Activated naive CD4-positive, alpha-beta T cell treated with anti-CD3 and anti-CD28 coated beads, Interleukin-2, amount 10 ng/mL, durations not matched to agents 7 days and 5 days (primary cell): ENCODE measurements at places on chromosomes 1 and 21.
A peak's percentile ranks its signal among the peaks of the same experiment; 100 is the strongest.

- peaks cover 21% of the 10 kb centered on the region for H3K36me3 ChIP-seq
- H3K27ac ChIP-seq = no peak overlapping the region
- H3K4me1 ChIP-seq = no peaks in the 10 kb centered on the region
- H3K4me3 ChIP-seq = no peak overlapping the region
These were observed 105.3 kb downstream of the ADARB1 start for GRCh38 chr21:45179568-45180245.

DNA sequence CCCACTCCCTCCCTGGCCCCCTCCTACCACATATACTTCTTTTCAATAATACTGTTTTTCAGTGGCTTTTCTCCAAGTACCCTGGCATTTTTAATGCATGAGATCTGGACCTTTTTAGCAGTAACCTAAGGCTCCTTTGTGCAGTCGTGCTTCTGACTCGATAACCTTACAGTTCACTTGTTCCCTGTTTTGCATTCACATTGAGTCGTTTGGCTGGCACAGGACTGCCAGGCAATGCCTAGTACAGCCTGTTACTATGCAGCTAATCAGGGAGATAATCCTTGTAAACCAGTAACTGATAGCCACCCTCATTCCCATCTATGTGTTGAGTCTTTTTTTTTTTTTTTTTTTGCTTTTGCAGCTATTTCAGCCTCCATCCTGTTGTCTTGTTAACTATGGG is 3.7 kb downstream of the ATP1B1 start:
- H3K27ac ChIP-seq = no peak overlapping the region
- H3K27me3 ChIP-seq = peaks cover 28% of the 10 kb centered on the region
- H3K36me3 ChIP-seq = peaks cover 4% of the 10 kb centered on the region
- DNase-seq = no peak
- H3K4me1 ChIP-seq = peaks cover 32% of the 10 kb centered on the region

DNA sequence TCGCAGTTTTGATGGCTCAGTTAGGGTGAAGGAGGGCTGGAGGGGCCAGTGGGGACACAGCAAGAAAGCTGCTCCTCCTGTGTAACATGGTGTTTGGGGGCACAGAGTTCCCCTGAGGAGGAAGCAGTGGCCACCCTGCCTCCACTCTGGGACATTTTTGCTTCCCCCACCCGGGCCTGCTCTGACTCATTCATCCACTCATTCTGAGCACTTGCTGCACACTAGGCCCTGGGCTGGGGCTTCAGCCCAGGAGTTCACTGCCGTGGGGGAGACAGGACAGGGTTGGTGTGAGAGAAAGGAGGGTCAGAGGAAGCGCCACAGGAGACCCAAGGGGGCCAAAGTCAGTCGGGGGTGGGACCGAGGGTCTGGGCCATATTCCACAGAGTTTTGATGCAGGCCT is 41.4 kb upstream of the ACOT11 start:
- H3K36me3 ChIP-seq = no peaks in the 10 kb centered on the region
- no peak for DNase-seq
- H3K4me3 ChIP-seq = no peak overlapping the region

- DNase-seq = no peak
- H3K36me3 ChIP-seq = no peaks in the 10 kb centered on the region
- peaks cover 59% of the 10 kb centered on the region for H3K27me3 ChIP-seq
- no peak overlapping the region for H3K4me3 ChIP-seq
- peaks cover 22% of the 10 kb centered on the region for H3K4me1 ChIP-seq
These were observed 79.7 kb downstream of the RUNX3 start for GRCh38 chr1:24850328-24850920.

- no peaks in the 10 kb centered on the region for H3K27me3 ChIP-seq
- peaks cover 14% of the 10 kb centered on the region for H3K4me1 ChIP-seq
- peak overlapping the region; percentile 17 for H3K27ac ChIP-seq
- no peak overlapping the region for H3K4me3 ChIP-seq
- H3K36me3 ChIP-seq = peaks cover 6% of the 10 kb centered on the region
These were observed 52.5 kb downstream of the DISC1 start for GRCh38 chr1:231679109-231679508.

GRCh38 chr1:119611701-119612113 is 36.4 kb downstream of the ZNF697 start:
- peak; percentile 86 for DNase-seq
- H3K36me3 ChIP-seq = no peaks in the 10 kb centered on the region
- H3K4me3 ChIP-seq = no peak overlapping the region
- H3K27ac ChIP-seq = no peak overlapping the region

DNA sequence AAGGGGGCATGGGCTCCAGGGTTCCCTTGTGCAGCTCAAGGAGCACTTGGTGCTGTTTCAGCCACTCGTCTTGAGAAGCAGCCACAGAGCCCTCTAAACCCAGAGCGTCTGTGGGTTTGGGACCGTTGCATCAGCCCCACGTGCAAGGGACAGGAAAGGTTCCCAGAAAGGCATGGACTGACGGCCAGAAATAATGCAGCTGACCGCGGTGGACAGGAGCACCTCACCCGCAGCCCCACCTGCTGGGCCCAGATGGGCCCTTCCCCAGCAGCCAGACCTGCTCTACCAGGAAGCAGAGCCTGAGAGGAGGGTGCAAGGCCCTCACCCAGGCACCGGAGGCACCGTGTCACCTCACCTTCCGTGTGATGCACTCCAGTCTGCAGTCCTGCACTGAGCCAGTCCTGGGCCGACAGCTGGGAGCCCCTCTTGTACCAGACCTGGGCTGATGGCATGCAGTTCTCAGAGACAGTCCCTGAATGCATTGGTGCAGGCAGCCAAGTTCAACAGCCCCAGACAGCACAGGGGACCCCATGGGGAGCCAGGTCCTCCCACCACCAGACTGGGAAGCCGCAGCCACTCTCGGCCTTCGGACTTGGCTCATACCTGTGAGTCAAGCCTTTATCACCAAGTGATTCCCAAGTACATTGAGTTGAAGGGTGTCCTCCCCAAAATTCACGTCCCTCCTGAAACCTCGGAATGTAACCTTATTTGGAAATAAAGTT is 4.8 kb upstream of the TFF3 start:
- no peak overlapping the region for H3K4me3 ChIP-seq
- DNase-seq = no peak
- no peaks in the 10 kb centered on the region for H3K36me3 ChIP-seq
- peaks cover 4% of the 10 kb centered on the region for H3K4me1 ChIP-seq
- H3K27ac ChIP-seq = no peak overlapping the region

DNA sequence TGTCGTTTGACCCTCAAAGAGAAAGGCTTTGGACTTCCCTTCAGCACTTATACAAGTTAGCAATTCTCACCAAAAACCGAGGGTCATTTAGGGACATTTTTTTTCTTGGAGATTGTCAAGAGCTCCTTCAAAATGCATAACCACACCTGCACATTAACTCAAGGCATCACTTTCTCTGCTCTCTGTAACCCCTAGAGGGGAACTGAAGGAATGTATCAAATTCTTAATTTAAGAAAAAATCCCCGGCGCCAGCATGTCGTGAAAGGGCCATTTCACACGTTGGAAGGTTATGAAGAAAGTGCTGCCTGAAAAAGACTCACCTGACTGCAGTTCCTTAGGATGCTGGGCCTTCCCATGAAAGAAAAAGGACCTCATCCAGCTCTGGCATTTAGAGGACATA is 131.6 kb upstream of the ZC3H12A start:
- H3K36me3 ChIP-seq = no peaks in the 10 kb centered on the region
- no peak overlapping the region for H3K4me3 ChIP-seq
- H3K27me3 ChIP-seq = peaks cover 5% of the 10 kb centered on the region
- no peak for DNase-seq
- H3K27ac ChIP-seq = no peak overlapping the region
- no peaks in the 10 kb centered on the region for H3K4me1 ChIP-seq

- no peak for DNase-seq
- H3K4me1 ChIP-seq = no peaks in the 10 kb centered on the region
- no peaks in the 10 kb centered on the region for H3K36me3 ChIP-seq
- H3K27me3 ChIP-seq = peaks cover 7% of the 10 kb centered on the region
These were observed 51.4 kb upstream of the RAP1A start for GRCh38 chr1:111568160-111568647.

- peaks cover 7% of the 10 kb centered on the region for H3K4me1 ChIP-seq
- DNase-seq = no peak
- H3K27me3 ChIP-seq = no peaks in the 10 kb centered on the region
- no peaks in the 10 kb centered on the region for H3K36me3 ChIP-seq
- no peak overlapping the region for H3K4me3 ChIP-seq
These were observed 43.2 kb downstream of the PHACTR4 start for GRCh38 chr1:28412731-28413130.

- no peak overlapping the region for H3K27ac ChIP-seq
- DNase-seq = no peak
- no peaks in the 10 kb centered on the region for H3K4me1 ChIP-seq
- no peak overlapping the region for H3K4me3 ChIP-seq
- H3K36me3 ChIP-seq = no peaks in the 10 kb centered on the region
These were observed 41.2 kb downstream of the SPAG17 start for GRCh38 chr1:118143831-118144230.

DNA sequence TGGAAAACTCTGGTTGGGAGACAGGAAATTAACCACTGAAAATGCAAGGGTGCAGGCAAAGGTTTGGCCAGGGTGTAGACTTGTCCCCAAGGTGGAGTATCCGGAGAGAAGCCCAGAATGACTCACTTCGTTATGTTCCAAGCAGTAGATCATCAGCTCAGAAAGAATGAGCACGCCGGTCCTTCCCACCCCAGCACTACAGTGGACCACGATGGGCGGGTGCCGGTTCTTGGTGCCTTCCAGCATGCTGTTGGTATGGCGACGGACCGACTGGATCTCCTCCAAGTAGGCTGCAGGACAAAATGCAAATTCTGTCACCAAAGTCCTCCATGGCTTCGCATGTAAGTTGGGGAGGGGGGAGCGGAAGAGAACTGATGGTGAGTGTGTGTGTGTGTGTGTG is 83.4 kb downstream of the SMYD2 start:
- no peak overlapping the region for H3K27ac ChIP-seq
- no peaks in the 10 kb centered on the region for H3K36me3 ChIP-seq
- DNase-seq = no peak
- H3K27me3 ChIP-seq = peaks cover 18% of the 10 kb centered on the region
- H3K4me1 ChIP-seq = no peaks in the 10 kb centered on the region

DNA sequence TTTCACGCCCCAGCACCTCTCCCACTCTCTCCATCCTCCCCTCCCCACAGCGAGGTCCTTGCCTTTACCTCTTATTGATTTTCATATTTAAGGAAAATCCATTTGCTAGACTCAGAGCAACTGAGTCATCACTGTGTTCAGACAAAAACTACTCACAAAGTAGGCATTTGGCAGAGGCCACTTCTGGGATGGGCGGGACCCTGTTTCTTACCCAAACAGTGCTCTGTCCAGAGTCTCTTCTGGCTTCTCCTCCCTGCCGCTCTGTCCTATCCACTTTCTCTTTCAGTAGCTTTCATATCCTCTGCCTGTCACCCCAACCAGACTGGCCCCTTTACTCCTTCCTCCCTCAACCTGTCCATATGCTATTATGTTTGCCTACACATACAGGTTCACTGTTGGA is 2.4 kb upstream of the NAV1 start:
- H3K27me3 ChIP-seq = peaks cover 61% of the 10 kb centered on the region
- no peak for DNase-seq
- no peaks in the 10 kb centered on the region for H3K36me3 ChIP-seq
- no peak overlapping the region for H3K27ac ChIP-seq
- peaks cover 23% of the 10 kb centered on the region for H3K4me1 ChIP-seq
- H3K4me3 ChIP-seq = no peak overlapping the region

DNA sequence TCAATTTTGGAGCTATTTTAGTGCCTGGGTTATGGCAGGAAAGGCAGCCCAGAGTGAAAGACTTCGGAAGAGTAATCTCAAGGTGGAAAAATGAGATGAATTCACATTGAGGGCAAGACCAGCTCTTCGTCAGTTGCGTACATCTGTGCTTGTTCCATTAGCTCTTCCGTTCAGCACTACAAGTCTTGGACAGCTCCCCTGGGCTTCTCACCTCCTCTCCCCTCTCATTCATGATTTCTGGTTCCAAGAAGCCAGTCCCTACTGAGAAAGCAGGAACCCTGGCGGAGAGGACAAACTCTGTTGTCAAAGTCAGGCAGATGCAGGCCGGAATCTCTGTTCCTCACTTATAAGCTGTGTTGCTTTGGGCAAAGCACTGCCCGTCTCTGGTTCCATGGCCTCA is 76.5 kb downstream of the ACTL8 start:
- H3K4me1 ChIP-seq = no peaks in the 10 kb centered on the region
- DNase-seq = peak; percentile 46
- H3K27ac ChIP-seq = no peak overlapping the region
- H3K4me3 ChIP-seq = no peak overlapping the region
- no peaks in the 10 kb centered on the region for H3K36me3 ChIP-seq

DNA sequence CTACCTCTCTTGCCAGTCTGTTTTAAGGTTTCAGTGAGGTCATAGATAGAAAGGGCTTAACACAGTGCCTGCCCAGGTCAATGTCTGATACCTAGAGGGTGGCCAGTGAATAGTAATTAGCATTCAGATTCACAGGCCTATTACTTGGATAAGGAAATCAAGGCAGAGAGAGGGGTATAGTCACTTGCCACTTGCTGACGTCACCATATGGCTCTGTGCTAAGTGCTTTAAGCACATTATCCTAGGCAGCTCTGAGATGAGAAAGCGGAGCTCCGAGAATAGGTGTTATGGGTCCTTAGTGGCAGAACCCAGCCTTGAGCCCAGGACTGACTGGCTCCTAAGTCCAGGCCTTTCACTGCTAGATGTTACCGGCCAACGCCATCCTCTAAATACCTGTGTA is 51.5 kb upstream of the DAB1 start:
- H3K36me3 ChIP-seq = no peaks in the 10 kb centered on the region
- no peak overlapping the region for H3K4me3 ChIP-seq
- no peaks in the 10 kb centered on the region for H3K4me1 ChIP-seq

DNA sequence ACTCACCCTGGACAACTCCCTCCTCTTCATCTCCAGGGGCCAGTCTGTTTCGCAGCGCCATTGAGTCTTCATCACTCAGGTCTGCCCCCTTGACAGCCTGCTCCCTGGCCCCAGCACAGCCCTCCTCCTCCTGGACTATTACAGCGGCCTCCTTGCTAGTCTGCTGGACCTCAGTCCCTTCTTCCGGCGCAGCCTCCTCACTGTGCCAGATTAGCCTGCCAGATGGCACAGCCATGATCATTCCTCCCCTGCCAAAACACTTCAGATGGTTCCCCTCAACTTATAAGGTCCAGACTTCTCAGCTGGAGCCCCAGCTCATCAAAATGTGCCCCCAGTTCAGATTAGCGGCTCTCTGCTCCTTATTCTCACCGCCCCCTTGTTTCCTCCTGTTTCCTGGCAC is 7.0 kb upstream of the CELSR2 start:
- peaks cover 59% of the 10 kb centered on the region for H3K27me3 ChIP-seq
- no peak for DNase-seq
- peaks cover 7% of the 10 kb centered on the region for H3K36me3 ChIP-seq

DNA sequence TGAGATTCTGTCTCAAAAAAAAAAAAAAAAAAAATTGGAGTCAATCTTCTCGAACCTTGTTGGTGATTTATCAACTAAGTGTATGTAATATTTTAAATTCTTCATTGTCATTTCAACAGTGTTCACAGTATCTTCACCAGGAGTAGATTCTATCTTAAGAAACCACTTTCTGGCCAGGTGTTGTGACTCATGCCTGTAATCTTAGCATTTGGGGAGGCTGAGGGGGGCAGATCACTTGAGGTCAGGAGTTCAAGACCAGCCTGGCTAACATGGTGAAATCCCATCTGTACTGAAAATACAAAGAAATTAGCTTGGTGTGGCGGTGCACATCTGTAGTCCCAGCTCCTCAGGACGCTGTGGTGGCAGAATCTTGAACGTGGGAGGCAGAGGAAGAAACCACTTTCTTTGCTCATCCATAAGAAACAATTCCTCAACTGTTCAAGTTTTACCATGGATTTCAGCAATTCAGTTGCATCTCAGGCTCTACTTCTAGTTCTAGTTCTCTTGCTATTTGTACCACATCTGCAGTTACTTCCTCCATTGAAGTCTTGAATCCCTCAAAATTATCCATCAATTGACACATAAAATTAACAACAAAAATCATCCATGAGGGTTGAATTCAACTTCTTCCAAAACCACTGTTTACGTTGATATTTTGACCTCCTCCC is 30.4 kb upstream of the EYA3 start:
- H3K4me1 ChIP-seq = peaks cover 14% of the 10 kb centered on the region
- H3K4me3 ChIP-seq = no peak overlapping the region
- H3K27ac ChIP-seq = no peak overlapping the region
